Hindlimb muscle (tissue), 1 donor: ENCODE measurements at places on chromosomes 7 and 10. TPM values are rescaled to one million over a fixed set of nuclear protein-coding genes. Genes with fewer than 3 reads are reported as not detected.

GRCh38 chr7:24227068-24227467 is 56.9 kb upstream of the NPY start:
- no peak for DNase-seq

CLEC2L gene
- polyA plus RNA-seq, result 1.1 TPM

SH2D4B gene
- 0.10 TPM for polyA plus RNA-seq

ACTL6B gene
- not detected for polyA plus RNA-seq

ZFYVE27 gene
- polyA plus RNA-seq, result 14.7 TPM

GIMAP7 gene
- polyA plus RNA-seq, result 9.0 TPM
